ENCODE measurements at places on chromosomes 11 and 22.

DNA sequence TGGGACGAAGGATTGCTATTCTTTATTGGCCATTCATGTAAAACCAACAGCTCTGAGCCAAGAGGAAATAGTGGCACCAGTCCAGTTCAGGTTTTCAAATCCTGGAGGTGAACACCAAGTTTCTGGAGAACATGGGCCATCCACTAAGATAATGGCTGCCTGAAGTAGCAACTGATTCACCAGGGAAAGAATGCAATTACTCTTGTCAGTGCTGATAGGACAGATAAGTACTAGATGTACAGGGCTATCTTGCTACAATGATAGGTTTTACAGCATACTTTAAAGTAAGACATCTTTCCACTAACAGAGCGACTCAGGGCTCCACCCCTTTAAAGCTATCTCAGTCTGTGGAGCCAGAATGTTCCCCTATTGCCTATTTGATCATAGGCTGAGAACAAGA, 36.8 kb upstream of the APOA1 start:
- no peak for DNase-seq

DNA sequence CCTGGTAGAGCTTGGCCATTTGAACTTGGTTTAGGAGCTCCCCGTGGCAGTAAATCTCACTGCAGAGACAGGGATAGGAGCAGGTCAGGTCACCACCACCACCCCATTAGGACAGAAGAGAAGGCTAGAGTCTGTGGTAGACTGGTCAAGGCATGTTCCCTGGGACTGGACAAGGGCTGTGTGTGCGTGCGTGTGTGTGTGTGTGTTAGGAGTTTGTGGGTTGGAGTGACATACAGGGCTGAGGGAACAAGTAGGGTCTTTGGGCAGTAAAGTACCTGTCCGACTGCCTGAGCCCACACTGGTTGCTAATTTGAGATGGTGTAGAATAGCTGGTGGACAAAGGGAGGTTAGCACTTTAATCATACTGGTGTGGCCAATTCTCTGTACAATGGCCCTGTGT, 16.1 kb downstream of the TREH start:
- no peak for DNase-seq

GRCh38 chr11:132186699-132187098, 816.3 kb downstream of the NTM start:
- no peak for DNase-seq

DNA sequence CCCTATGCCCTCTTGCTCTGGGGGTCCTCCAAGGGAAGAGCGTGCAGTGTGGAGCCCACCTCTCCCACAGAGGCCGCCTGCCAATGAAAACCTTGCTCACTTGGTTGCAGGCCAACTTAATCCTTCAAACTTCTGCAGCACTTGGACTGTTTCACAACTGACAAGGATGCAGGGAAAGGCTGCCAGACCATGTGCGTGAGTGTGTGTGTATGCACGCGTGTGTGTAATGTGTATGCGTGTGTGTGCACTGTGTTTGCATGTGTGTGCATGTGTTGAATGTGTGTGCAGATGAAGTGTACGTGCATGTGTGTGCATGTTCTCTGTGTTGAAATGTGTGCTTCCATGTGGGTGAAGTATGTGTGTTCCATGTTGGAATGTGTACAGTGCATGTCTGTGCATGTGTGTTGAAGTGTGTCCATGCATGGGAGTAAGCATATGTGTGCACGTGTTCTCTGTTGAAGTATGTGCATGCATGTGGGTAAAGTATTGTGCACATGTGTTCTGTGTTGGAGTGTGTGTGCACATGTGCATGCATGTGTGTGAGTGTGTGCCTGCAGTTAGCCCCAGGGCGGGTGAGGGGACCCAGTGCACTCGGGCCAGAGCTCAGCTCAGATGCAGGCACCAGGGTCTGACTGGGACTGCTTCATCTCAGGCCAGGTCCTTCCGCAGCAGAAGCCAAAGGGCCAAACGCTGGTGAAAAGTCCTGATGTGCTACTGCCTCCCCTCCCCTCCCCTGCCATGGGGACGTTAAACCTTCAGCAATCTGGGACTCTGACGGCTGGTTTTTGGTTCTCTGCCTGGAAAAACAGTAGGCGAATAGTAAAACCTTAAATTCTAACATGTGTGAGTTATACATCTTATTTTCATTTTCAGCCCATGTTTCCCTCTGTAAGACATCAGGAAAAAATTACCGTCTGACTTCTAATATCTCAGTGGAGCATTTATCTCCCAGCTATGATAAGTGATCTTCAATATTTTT, 72.0 kb downstream of the FLI1 start:
- no peak for DNase-seq

- no peak for DNase-seq
Measured at GRCh38 chr11:86513746-86514373, 139.2 kb downstream of the CCDC81 start.

DNA sequence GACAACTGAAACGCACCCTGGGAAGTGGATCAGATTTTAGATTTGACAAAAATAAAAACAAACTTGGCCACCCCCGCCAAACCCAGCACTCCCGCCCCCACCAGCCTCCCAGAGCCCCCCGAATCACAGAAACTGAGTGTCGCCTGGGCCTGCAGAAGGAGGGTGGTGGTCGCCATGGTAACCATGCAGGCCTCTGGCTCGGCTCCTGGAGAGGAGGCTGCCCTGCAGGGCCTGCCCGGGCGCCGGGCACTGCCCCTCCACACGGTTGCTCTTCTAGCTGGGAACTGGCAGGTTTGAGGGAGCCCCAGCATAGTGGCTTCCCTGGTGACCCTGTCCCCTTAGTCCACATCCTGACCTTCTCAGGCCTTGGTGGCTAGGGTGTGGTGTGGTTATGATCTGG, 19.3 kb downstream of the CACNA1I start:
- DNase-seq: no peak

DNA sequence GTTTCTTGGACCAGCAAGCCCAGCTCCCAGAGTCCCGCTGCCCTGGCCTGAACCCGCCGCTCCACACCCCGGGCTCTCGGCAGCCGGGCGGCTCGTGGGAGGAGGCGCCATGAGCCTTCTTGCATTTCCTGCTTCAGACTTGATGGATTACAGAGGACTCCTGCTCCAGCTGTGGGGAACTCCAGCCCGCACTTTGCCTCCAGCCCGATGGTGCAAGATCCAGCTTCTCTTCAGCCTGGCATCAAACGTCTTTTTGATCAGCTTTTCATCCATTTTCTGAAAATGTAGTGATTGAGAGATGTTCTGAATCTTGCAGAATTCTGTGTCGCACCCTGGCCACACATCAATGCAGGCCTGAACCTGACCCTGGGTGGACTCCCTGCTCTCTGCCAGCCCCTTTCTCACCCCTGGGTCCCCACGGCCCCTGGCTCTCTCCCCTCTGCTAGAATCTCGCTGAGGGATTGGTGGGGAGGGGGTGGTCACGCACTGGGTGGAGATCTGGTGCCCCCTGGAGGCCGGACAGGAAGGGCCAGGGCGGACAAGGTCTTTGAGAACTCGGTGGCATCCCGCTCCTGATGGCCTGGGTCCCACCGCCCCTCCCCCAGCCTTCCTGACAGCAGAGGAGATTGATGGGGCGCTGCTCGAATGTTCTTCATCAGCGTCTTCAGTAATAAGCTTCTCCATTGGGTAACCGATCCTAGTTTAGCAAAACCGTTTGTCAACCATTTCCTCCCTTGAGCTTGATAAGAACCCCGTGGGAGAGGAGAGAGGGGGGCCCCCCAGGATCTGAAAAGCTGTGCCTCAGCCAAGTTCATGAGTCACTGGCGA, 12.1 kb upstream of the NFAM1 start:
- peak; percentile 83 for DNase-seq

GRCh38 chr11:36014898-36015665, 71.2 kb downstream of the LDLRAD3 start:
- DNase-seq: no peak

DNA sequence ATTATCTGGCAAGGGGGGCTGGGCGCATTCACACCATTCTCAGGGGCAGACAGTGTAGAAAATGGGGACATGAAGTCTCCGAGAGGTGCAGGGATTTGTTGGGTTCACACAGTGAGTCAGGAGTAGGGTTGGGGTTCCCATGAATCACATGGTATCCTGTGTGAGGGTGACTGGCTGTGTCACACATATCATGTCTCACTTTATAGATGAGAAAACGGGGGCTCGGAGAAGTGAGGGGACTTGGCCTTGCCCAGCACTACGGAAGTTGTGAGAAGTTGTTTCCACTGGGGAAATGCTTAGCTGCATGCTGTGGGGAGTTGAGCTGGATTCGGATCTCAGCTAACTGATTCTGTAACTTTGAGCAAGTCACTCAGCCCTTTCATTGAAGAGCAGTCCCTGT, 4.2 kb downstream of the GAL3ST3 start:
- no peak for DNase-seq

DNA sequence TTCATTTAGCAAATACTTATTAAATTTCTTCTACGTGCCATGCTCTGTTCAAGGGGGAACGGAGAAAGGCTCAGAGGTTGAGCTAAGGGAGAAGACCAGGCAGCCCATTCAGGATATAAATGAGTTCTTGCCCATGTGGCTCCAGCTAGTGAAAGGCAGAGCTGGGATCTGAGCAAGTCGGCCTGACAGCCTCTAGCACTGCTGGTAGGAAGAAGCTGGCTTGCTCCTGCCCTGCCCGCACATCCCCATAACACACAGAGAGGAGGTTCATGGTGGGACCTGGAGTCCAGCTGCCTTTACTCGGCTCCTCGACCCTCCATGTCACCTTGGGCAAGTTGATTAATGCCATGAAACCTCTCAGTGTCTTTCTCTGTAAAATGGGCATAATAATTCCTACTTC, 2.0 kb downstream of the SLC15A3 start:
- DNase-seq: no peak

DNA sequence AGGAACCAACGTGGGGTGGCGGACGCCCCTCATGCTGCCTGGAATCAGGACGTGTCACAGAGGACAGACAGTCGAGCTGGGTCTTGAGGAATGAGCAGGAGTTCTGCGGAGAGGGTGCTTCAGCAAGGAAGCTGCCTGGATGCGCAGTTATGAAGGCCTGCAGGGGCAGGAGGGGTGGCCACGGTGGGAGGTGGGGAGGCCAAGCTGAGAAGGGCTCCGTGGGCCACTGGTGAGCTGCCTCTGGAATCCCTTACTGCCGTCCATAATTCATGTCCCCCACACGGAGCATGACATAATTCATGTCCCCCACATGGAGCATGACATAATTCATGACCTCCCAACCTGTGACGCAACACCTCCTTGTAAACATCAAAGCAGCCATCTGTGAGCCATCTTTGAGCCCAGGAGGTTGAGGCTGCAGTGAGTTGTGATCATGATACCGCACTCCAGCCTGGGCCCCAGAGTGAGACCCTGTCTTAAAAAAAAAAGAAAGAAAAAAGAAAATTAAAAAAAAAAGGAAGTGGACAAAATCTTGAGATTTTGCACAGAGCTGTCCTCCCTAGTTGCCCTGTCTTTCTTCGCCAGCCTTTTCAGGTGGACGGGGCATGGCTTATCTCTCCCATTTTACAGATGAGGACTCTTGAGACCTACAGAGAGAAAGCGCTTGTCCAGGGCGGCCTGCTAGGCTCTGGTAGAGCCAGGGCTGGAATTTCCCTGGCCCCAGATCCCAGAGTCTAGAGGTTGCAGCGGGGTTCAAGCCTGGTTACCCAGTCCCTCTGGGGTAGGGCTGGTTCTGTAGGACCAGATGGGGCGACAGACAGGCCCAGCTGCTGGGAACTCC, 24.3 kb upstream of the PICK1 start:
- no peak for DNase-seq

DNA sequence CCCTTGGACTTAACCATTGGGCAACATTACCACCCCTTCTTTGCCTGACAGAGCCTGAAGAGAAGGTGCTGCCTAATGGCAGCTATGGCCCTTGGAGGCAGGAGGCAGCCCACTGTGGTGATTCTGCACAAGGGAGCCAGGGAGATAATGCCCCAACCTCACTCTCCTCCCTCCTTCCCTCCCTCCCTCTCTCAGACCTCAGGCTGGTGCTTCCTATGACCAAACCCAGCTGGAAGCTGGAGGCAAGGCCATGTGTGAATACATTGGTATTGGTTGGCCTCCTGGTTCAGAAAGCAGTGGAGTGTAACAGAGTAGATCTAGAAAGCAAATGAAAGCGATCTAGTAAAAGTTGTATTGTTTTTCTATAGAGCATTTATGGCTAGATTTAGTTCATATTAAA, 233.1 kb downstream of the CSNK2A3 start:
- no peak for DNase-seq
